ENCODE measurements at places on chromosomes 4 and X. TPM values are rescaled to one million over a fixed set of nuclear protein-coding genes. Genes with fewer than 3 reads are reported as not detected.

DNA sequence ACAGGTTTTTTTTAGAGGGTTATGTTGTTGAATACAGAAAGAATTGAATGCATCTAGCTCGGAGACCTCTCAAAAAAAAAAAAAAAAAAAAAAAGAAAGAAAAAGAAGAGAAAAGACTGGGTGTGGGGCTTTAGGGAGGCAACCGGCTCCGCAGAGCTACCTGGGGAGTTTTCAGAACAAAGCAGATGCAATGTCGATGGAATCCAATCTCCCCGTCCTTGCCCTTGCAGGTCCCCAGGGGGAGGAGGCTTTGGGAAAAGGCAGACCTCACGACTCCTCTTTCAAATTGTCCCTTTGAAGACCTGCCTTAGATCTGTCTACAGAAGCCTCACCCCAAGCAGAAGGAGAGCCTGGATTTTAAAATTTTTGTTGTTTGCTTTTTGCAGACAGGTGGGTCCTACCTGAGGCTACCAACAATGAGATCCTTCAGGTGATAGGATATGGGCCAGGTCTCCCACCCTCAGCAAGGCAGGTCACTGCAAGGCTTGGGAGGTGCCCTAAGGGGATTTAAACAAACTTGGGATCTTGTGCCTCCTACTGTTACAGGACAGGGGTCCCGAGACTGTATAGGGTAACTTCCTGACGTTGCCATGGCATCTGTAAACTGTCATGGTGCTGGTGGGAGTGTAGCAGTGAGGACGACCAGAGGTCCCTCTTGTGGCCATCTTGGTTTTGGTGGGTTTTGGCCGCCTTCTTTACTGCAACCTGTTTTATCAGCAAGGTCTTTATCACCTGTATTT is 75.2 kb upstream of the PRKX start:
- DNase-seq: no peak

DNA sequence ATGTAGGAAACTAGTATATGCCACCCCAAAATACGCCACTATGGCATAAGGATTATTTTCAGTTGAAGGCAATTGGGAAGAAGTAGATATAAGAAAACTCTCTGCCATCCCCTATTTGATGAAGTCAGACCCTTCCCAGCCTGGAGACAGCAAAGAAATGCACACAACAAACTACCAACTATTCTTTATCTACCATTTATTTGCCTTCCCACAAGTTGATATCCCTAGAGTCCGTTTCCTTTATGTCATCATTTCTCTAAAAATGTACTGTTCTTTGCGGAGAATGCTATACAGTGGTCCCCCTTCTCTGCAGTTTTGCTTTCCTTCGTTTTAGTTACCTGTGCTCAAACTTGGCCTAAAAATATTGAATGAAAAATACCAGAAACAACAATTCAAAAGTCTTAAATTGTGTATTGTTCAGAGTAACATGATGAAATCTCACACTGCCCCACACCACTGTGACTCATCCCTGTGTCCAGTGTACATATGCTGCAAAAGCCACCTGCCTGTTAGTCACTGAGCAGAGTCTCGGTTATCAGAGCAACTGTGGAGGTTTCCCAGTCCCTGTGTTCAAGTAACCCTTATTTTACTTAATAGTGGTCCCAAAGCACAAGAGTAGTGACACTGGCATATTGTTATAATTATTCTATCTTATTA is 152.3 kb downstream of the WDFY3 start:
- no peak for DNase-seq

- no peak for DNase-seq
Observed at GRCh38 chrX:47723083-47723482, 64.1 kb upstream of the UXT start.

- DNase-seq: no peak
Observed at GRCh38 chrX:138914767-138915166, 203.2 kb upstream of the FGF13 start.

- DNase-seq: no peak
Observed at GRCh38 chr4:183185018-183185417, 86.0 kb downstream of the WWC2 start.

DNA sequence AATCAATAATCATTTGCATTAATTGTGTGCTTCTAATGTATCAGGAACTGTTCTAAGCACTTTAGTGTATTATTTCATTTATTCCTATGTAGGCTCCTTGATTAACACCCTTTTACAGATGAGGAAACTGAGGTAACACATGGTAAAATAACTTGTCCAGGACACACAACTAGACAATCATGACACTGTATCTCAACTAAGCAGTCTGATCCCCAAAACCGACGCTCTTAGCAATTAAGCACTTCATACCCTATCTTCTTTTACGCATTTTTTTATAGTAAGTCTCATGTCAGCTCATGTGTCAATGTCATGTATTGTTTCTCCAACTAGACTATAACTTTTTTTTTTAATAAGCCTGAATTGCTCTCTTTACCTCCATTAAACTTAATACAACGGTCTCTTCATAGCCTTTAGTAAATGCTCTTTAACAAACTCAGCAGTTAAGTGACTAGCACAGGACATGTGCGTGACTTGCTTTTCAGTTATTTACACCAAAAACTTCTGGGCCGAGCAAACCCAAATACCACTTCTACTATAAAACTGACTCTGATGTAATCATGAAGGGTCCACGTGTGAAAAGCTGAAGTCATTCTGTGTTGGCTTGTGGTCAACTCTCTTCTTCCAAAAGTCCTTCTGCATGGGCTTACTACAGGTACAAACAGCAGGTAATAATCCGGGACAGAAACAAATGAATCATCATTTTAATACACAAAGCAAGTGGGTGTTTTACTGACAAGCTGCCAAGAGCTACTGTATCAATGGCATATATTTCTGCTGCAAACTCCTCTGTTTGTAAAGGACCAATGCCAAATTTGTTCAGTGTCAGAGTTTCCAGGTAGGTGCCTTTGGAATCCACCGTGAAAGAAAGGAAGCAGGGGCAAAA is 7.9 kb upstream of the AMBN start:
- DNase-seq: no peak

DNA sequence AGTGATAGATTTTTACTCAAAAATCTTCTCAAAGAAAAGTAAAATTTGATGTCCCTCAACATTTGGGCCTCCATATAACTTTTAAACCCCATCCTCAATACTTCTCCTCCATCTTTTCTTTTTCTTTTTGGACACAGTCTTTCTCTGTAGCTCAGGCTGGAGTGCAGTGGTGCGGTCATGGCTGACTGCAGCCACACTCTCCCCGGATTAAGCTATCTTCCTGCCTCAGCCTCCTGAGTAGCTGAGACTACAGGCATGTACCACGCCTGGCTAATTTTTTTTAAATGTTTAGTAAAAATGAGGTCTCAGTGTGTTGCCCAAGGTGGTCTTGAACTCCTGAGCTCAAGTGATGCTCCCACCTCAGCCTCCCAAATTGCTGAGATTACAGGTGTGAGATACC is 33.1 kb downstream of the KDM6A start:
- no peak for DNase-seq

DNA sequence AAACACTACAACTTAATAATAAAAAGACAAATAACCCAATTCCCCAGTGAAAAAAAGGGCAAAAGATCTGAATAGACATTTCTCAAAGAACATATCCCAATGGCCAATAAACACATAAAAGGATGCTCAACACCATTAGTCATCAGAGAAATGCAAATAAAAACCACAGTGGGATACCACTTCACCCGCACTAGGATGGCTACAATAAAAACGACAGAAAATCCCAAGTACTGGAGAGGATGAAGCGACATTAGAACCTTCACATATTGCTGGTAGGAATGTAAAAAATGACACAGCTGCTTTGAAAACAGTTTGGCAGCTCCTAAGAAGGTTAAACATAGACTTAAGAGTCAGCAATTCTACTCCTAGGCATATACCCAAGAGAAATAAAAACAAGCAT is 140.6 kb upstream of the ARX start:
- DNase-seq: no peak

Gene NSG1
- 2.7 TPM for total RNA-seq

Gene FATE1
- not detected for total RNA-seq

Gene PAGE4
- not detected for total RNA-seq

Gene CDS1
- 31.8 TPM for total RNA-seq

Gene VSIG4
- 45.4 TPM for total RNA-seq
